Esophagus squamous epithelium (tissue), 5 donors: ENCODE measurements at places on chromosomes 2 and 18.

DNA sequence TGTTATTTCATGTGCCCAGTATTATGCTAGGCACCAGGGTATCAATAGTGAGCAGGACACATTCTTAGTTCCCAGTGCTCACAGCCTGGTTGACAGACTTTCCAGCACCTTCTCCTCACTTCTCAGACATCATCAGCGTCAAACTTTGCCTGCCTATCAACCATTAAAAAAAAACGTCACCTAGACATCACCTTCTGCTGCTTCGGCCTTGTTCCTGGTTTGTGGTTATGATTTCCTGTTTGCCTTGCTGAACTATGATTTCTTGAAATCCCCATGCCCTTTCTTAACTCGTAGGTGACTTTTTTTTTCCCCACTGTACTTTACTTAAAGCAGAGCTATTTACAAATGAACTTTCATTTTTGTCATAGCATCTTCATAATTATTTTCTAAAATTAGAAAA lies 60.4 kb upstream of the NABP1 start:
- no peak for DNase-seq

DNA sequence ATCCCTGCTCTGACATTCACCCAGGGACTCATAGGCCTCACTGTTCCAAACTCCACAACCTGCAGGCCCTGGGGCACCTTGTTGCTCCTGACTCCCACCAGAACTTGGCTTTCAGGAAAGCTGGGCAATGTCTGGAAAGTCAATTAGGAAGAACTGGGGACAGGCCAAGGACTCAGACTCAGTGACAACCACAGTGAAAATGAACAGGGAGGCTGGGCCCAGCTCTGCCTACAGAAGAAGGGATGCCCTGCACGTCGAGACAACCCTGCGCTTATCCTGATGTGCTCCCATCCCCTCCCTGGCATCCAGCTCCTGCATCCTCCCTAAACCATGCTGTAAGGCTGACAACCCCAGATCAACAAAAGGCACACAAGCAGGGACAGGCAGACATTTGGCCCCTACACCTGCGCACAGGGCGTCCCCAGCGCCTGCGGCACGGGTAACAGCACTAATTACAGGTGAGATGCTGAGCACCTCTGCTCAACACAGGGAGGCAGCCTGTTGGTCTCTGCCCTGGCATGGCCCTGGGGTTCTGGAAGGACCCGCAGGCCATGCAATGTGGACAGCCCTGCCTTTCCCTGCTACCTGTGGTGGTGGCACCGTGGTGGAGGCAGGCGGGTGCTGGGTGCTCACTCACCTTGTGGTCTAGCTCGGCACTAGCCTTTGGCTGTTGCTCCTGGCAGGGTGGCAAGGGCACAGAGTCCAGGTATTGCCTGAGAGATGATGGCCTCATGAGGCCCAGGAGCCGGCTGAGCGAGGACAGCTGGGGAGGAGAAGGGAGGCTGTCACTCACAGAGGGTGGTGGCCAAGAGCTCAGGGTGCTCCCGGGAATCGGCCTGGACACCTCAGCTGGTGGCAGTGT lies 23.6 kb upstream of the SEMA4C start:
- DNase-seq: no peak

DNA sequence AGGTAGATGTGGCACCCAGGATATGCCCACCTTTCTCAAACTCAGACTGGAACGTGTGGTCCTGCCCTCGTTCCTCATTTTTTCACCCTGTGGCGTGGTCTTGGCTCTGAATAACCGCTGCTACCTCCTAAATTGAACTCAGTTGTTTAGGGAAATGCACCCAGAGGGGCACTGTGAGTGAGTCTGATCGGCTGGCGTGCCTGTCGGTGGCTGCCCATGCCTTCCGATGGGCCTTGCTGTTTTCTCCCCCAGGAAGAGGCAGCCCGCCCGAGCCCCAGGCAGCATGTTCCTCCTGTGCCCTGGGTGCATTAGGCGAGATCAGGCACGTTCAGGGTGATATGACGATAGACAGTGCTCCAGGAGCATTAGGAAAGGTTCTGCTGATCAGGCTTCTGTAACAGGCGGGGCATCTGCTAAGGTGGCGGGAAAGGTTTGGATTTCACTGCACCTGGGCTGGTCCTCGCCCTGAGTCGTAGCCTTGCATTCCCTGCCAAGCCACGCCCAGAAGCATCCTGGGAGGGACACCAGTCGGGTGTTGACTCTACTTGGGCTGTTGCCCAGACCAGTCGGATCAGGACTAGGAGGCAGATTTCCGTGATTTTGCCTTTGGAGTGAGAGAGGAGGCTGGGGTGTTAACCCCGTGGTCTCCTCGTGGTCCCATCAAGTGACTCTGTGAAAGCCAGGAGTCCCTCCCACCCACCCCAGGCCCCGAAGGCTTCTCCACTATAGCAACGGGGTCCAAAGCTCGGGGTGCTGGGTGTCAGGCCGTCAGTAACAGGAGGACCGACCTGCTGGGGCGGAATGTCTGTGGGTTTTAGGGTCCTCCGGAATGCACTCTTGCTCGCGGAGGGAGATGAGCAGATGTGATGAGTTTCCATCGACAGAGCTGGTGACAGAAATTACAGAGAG lies 75.1 kb downstream of the SH3BP4 start:
- DNase-seq: no peak

DNA sequence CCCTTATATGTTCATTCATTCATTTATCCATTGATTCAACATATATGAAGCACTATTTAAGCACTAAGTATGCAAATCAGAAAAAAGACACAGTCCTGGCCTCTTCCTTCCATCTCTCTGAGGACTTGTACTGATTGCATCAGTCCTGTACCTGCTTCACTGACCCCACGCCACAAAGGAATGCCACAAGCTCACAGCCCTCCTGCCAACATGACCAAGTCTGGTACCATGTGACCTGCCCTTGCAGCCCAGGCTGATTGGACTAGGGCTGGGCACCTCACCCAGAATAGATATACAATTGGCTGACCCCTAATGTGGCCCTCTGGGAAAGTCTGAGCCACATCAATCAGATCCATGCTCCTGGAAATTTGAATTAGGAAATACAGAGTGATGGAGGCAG lies 196.6 kb downstream of the AGPS start:
- DNase-seq: no peak

GRCh38 chr2:43065871-43066270 lies 160.5 kb downstream of the ZFP36L2 start:
- DNase-seq: no peak

DNA sequence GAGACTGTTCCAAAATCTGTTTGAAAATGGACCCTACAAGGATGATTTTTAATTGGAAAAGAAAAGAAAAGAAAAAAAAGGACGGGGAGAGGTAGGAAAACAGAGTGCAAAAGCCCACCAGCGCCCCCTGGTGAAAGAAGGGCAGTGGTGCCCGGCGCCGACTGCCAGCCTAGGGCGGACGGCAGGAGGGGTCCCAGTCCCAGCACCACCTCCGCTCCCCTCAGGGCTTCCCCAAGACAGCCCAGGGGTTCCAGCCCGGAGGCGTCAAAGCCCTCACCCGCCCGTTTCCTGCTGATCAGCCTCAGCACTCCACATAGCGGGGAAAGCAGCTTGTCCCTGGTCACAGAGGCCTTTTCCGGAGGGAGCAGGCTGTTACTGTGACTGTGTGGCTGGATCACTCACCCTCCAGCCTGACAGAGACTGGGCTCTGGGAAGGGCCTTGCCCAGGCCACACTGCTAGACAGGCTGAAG lies 213.9 kb downstream of the TFCP2L1 start:
- DNase-seq: no peak
